ENCODE measurements at places on chromosomes 4 and X. TPM values are rescaled to one million over a fixed set of nuclear protein-coding genes. Genes with fewer than 3 reads are reported as not detected.

GRCh38 chr4:10015140-10015753 lies 6.0 kb downstream of the SLC2A9 start:
- H3K36me3 ChIP-seq = no peaks in the 10 kb centered on the region
- DNase-seq = no peak
- H3K4me3 ChIP-seq = no peak overlapping the region
- no peak overlapping the region for H3K27ac ChIP-seq

DNA sequence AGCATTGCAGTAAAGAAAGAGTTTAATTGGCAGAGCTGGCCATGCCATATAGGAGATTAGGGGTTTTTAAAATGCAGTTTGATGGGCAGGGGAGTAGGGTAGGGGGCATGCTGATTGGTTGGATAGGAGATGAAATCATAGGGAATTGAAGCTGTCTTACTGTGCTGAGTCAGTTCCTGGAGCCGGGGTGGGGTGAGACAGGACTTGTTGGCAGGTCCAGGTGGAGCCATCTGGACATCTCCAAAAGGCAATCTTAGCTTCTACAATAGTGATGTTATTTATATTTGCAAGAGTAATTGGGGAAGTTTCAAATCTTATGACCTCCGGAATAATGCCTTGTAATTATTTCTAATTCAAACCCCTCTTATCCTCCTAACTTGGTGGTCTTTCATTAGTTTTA lies 32.4 kb upstream of the PGM2 start:
- H3K36me3 ChIP-seq = no peaks in the 10 kb centered on the region
- no peak overlapping the region for H3K4me3 ChIP-seq
- H3K4me1 ChIP-seq = no peaks in the 10 kb centered on the region
- H3K27ac ChIP-seq = no peak overlapping the region
- no peaks in the 10 kb centered on the region for H3K27me3 ChIP-seq

DNA sequence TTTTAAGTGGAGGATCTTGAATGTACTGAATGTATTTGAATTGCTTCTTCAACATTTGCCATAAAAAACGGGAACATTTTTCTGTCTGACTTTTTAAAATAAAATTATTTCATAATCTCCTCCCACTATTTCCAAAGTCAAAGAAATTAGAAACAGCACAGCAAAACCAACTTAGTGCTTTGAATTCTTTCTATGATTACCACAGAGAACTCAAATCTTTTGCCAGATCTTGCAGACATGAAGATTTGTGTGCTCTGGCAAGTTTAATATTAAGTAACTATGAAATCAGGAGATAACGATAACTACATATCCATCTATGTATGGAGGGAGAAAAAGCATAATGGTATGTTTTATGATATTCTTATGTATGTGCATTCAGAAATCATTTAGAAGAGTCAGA lies 982.2 kb downstream of the PCDH7 start:
- no peaks in the 10 kb centered on the region for H3K36me3 ChIP-seq
- no peak for DNase-seq
- H3K27ac ChIP-seq = no peak overlapping the region
- no peaks in the 10 kb centered on the region for H3K4me1 ChIP-seq

DNA sequence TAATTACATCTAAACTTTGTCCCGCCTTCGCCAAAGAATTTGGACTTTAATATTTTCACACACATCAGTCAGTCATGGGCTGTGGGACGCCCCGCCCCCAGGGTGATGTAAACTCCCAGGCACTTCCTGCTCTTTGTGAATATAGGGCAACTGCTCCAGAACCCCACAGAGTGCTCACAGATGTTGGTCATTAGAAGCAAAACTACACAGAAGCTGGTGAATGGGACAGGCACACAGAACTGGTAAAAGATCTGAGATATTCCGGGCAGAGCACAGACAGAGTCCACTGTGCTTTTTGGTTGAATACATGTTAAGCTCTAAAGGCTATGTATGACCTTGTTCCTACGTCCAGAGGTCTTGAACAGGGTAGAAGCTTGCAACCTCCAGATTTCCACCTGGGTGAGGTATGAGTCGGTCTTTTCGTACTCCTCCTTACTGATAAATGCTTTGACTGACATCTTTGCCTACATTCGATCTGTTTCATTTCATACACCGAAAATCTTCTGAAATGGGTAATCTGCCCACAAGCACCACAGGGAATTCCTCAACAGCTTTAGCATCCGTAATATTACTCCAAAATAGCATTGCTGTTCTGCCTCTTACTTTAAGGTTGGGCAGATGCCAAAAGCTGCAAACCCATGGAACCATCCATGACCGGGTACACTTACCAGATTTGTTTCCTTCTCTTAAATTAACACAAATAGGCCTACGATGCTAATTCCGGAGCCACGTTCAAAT lies 144.6 kb downstream of the AMELX start:
- H3K27ac ChIP-seq = no peak overlapping the region
- no peaks in the 10 kb centered on the region for H3K4me1 ChIP-seq
- no peak for DNase-seq

DNA sequence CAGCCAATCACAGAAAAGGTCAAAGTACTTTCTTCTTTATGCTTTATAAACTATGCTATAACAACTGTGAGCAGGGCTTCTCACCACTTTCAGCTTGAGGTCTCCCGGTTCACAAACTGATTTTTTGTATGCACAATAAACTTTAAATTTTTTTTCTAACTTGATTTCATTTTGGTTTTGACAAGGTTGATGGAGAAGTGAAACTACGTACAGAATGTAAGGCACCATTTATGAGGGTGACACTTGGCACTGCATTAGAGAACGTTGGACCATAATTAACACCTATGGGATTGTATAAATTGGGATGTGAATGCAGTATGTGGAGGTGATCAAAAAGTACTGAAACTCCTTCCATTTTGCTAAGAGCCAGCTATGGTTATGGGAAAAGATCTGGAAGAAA lies 857.9 kb upstream of the HTR2C start:
- H3K4me1 ChIP-seq = no peaks in the 10 kb centered on the region
- H3K4me3 ChIP-seq = no peak overlapping the region
- no peak overlapping the region for H3K27ac ChIP-seq
- H3K36me3 ChIP-seq = no peaks in the 10 kb centered on the region

- H3K4me1 ChIP-seq = no peaks in the 10 kb centered on the region
- no peak for DNase-seq
- no peak overlapping the region for H3K27ac ChIP-seq
- H3K36me3 ChIP-seq = no peaks in the 10 kb centered on the region
Observed at GRCh38 chr4:185504098-185505047, 30.9 kb downstream of the PDLIM3 start.

GRCh38 chr4:126986828-126987227 lies 645.9 kb upstream of the INTU start:
- no peak overlapping the region for H3K27ac ChIP-seq
- H3K27me3 ChIP-seq = no peaks in the 10 kb centered on the region
- no peak for DNase-seq
- no peaks in the 10 kb centered on the region for H3K4me1 ChIP-seq
- no peaks in the 10 kb centered on the region for H3K36me3 ChIP-seq

- H3K4me1 ChIP-seq = peaks cover 17% of the 10 kb centered on the region
- H3K4me3 ChIP-seq = peak overlapping the region; percentile 66
- DNase-seq = no peak
- H3K36me3 ChIP-seq = no peaks in the 10 kb centered on the region
Observed at GRCh38 chrX:134459683-134460004, 321 bp upstream of the HPRT1 start.

DNA sequence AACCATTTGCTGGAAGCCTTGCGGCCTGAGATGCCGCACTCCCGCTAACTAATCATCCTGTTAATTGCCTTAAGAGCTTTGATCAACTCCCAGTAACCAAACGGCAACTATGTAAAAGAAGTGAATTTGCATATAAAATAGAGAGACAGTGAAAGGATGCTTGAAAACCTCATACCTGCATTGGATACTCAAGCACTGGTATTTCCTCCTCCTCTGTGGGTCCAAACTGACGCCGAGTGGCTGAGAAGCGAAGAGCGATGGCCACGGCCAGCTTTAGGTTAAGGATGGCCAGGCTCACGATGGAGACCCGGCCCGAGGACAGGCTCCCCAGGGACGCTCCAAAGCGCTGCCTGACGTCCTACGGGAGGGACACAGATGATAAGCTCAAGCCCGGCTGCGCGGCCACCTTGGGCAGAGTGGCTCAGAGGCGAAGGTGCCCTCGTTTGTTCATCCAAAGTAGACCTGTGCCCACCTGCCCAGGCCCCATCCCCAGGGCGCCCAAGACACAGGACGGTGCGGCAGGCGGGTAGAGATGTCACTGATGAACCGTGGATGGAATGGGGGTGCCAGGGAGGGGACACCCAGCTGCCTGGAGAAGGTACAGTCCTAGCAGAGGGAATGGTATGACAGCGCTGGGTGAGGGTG lies 43.6 kb downstream of the ACOX3 start:
- H3K4me3 ChIP-seq = no peak overlapping the region
- H3K27me3 ChIP-seq = no peaks in the 10 kb centered on the region
- peaks cover 6% of the 10 kb centered on the region for H3K36me3 ChIP-seq
- no peak for DNase-seq

- DNase-seq = no peak
- H3K27me3 ChIP-seq = no peaks in the 10 kb centered on the region
- no peak overlapping the region for H3K4me3 ChIP-seq
- no peaks in the 10 kb centered on the region for H3K36me3 ChIP-seq
- H3K4me1 ChIP-seq = no peaks in the 10 kb centered on the region
Observed at GRCh38 chrX:81377329-81377728, 175.4 kb downstream of the SH3BGRL start.

- H3K36me3 ChIP-seq = no peaks in the 10 kb centered on the region
- H3K4me3 ChIP-seq = no peak overlapping the region
- H3K27me3 ChIP-seq = no peaks in the 10 kb centered on the region
- no peak overlapping the region for H3K27ac ChIP-seq
- H3K4me1 ChIP-seq = no peaks in the 10 kb centered on the region
Observed at GRCh38 chrX:43631841-43632240, 24.3 kb upstream of the MAOA start.

DNA sequence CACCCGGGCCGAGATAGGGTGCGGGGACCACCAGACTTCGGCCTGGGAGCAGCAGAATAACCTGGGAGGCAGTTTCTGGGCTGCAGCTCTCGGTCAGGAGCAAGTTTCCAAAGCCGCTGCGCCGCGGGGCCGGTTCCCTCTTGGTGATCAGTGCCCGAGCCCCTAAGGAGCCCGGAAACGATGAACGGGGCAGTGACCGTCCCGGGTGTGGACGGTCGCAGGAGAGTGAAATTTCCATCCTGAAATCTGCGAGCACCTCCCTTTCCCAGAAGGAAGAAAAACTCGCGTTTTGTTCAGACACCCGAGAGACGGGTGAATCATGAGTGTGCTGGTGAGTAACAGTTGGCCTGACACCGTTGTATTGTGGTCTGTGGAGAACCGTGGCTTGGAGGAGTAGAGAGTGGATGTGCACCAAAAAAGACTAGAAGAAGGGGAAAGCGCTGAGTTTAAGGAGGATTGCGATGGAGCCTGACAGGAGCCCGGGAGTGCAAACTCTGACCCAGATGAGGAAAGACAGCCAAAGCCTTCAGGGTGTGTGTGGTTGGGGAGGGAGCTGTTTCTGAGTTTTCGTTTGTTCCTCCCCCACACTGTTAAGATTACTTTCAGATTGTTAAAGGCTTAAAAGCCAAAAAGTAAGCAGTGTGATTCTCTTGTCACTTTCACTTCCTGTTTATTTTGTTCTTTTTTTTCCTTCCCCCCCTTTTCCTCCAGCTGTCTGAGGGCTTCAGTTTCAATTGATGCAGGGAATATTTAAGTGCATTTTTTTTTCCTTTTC lies 828 bp downstream of the MCUB start:
- H3K36me3 ChIP-seq = no peaks in the 10 kb centered on the region
- DNase-seq = no peak
- H3K4me1 ChIP-seq = peaks cover 10% of the 10 kb centered on the region
- H3K27me3 ChIP-seq = no peaks in the 10 kb centered on the region
- peak overlapping the region; percentile 89 for H3K4me3 ChIP-seq

- no peaks in the 10 kb centered on the region for H3K36me3 ChIP-seq
- DNase-seq = no peak
- no peak overlapping the region for H3K4me3 ChIP-seq
- no peaks in the 10 kb centered on the region for H3K27me3 ChIP-seq
- no peak overlapping the region for H3K27ac ChIP-seq
Observed at GRCh38 chrX:56397636-56398035, 165.5 kb downstream of the KLF8 start.

DNA sequence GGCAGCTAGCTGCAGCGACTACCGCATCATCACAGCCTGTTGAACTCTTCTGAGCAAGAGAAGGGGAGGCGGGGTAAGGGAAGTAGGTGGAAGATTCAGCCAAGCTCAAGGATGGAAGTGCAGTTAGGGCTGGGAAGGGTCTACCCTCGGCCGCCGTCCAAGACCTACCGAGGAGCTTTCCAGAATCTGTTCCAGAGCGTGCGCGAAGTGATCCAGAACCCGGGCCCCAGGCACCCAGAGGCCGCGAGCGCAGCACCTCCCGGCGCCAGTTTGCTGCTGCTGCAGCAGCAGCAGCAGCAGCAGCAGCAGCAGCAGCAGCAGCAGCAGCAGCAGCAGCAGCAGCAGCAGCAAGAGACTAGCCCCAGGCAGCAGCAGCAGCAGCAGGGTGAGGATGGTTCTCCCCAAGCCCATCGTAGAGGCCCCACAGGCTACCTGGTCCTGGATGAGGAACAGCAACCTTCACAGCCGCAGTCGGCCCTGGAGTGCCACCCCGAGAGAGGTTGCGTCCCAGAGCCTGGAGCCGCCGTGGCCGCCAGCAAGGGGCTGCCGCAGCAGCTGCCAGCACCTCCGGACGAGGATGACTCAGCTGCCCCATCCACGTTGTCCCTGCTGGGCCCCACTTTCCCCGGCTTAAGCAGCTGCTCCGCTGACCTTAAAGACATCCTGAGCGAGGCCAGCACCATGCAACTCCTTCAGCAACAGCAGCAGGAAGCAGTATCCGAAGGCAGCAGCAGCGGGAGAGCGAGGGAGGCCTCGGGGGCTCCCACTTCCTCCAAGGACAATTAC lies 1.4 kb downstream of the AR start:
- H3K36me3 ChIP-seq = no peaks in the 10 kb centered on the region
- peak overlapping the region; percentile 66 for H3K4me3 ChIP-seq

SHISA3 gene
- total RNA-seq = 1.5 TPM

CACNA1F gene
- 0.38 TPM for total RNA-seq

DNAAF6 gene
- total RNA-seq = not detected

NPNT gene
- total RNA-seq = 17.2 TPM

ANXA10 gene
- 0.19 TPM for total RNA-seq

SHROOM4 gene
- total RNA-seq = 8.8 TPM

PABPC4L gene
- 0.95 TPM for total RNA-seq

SOX3 gene
- not detected for total RNA-seq

SLC9B1 gene
- total RNA-seq = not detected

HTRA3 gene
- 6.4 TPM for total RNA-seq

AFM gene
- total RNA-seq = not detected

CLDN2 gene
- total RNA-seq = not detected
